ENCODE measurements at places on chromosomes 16 and 17.

DNA sequence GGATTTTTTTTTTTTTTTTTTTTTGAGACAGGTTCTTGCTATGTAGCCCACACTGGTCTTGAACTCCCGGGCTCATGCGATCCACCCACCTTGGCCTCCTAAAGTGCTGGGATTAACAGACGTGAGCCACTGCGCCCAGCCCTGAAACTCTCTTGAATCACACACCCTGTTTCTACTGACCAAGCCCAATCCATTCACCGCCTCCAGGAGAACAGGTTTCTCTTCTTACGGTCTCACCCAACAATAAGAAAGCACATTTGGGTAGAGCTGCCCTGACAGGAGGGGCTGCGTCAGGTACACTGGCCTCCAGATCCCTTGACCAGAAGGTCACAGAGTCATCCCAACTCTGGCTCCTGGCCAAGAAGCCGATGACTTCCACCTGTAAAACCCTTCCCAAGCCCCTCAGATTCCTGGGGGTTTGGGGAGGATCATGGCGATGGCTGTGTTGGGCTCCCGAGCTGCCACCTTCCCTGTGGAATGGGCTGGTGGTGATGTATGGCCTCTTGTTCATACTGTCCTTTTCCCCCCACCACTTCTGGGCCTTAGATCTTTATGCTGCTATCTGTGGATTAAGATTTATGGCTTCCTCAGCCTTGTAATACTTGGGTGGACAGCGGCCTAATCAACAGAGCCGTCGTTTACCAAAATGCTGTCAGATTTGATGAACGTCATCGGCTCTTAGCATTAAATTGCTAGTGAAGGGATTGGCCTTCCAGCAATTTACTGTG, 89.1 kb downstream of the KATNIP start:
- no peak for DNase-seq

GRCh38 chr16:50653633-50654519, 27.2 kb downstream of the SNX20 start:
- DNase-seq: no peak

DNA sequence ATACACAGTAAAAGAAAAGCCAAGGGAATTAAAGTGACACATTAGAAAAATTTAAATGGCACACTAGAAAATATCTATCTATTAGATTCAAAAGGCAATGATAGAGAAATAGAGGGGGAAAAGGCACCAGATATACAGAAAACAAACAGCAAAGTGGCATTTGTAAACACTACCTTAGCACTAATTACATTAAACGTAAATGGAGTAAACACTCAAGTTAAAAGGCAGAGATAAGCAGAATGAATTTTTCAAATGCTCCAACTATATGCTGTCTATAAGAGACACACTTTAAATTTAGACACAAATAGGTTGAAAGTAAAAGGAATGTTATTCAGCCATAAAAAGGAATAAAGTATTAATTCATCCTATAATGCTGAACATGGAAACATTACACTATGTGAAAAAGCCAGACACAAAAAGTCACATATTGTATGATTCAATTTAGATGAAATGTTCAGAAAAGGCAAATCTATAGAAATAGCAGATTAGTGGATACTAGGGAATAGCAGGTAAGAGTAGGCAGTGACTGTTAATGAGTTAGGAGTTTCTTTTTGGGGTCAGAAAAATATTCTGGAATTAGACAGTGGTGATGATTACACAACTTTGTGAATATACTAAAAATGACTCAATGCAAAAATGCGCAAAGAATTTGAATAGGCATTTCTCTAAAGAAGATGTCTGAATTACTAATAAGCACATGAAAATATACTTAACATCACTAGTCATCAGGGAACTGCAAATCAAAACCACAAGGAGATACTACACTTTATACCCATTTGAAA, 92.4 kb downstream of the BRIP1 start:
- DNase-seq: no peak

DNA sequence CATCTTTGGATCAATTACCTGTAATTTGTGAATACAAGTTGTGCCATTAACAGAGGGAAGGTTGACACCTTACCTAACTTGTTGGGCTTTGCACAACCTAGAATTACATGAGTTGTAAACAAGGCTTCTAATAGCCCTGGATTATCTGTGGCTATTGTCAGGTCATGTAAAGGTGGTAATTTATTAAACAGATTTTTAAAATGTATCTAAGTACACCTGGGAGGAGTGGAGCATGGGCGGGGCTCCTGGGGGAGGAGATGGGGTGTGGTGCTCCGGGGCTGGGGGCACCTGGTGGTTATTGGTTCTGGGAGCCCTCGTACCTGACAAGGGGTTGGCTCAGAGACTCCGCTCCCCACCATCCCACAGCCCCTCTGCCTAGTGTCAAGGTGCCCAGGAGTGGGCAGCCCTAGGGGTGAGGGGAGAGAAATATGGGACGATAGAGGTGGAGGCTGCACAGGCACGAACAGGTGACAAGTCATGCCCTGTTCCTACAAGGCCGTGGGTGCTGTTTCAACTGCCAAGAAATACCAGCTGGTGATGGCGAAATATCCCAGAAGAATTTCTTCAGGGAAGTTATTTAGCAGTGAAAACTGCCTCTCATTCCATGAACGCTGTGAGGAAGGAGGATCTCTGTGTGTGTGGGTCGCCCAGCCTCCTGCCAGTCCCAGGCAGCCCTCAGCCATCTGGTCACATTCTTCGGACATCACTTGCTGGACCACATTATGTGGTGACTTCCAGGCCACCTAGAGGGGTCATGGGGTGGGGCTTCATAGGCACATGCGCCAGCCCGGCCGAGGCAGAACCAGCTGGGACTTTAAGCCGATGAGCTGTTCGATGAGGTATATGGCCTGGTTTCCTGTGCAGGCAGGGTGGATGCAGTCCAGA, 55.5 kb upstream of the IRX3 start:
- DNase-seq: no peak

DNA sequence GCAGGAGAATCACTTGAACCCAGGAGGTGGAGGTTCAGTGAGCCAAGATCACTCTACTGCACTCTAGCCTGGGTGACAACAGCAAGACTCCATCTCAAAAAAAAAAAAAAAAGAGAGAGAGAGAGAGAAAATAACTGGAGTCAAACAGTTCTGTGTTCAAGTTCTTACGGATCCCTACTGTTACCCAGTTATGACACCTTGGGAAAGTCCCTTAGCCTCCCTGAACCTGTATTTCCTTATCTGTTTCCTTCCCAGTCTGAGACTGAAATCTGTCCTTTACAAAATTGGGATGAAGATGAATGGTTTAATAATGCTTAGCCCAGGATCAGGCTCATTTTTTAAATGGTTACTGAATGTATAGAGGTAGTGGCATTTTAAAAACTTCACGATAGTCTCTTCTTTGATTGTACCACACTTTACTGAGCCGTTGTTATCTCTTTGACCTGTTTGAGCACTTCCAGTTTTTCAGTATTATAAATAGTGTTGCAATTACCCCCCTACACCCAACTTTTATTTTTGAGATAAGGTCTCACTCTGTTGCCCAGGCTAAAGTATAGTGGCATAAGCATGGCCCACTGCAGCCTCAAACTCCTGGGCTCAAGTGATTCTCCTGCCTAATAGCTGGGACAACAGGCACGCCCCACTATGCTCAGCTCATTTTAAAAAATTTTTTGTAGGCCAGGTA, 17.1 kb downstream of the ZNF768 start:
- no peak for DNase-seq

- no peak for DNase-seq
Measured at GRCh38 chr16:79532785-79533184, 67.8 kb downstream of the MAF start.

All from T-helper 17 cell (primary cell).